T follicular helper cell (primary cell): ENCODE measurements at places on chromosomes 2 and 18.

DNA sequence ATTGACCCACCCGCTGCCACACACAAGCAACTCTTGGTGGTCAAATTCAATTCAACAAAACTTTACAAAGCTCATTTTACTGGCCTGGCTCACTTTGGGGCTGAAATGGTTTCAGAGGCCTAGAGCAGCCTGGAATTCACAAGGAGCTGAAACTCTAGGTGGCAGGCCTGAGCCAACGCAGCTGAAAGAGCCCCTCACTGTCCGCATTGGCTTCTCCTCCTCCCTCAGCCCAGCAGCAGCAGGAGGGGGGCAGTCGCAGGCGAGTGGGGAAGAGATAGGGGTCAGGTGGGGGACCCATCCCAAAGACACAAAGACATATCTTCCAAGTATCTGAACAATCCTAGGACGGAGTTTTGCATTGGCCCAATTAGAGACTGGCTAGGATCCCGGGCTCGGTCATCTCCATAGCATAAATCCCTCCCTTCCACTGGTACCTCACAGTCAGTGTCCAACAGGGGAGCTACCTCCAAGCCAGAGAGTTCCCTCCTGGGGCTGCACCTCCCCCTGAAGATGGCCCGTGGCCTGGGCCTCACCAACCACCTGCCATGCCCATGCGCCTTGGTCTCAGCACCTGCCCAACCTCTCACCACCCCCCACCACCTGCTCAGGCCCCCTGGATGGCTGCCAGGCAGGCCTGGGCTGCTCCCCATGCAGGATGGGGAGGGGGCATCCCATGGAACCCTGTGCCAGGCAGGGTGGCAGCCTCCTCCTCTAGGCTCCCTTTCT lies 113.4 kb downstream of the ZBTB7C start:
- no peak for DNase-seq

GRCh38 chr18:3863593-3863992 lies 413.6 kb downstream of the TGIF1 start:
- no peak for DNase-seq

- DNase-seq, result no peak
These were observed 574 bp downstream of the NIFK start for GRCh38 chr2:121736140-121736461.

GRCh38 chr2:240205348-240205747 lies 64.9 kb upstream of the OTOS start:
- DNase-seq, result no peak

DNA sequence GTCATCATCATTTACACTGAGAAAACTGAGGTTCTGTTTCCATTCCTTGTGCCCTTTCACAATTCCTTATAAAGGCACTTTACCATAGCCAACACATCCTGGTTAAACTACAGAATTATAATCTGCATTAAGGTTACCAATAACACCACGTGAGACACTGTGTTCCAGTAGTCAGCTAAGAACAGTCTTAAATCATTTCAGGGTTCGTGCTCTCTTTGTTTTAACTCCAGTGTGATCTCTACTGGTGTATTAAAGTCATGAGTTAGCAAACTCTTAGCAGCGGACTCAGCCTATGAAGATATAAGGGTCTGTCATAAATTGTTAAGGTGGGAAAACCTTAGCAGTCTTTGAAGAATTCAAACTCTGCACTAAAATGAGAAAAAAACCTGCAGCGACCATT lies 53.0 kb downstream of the TCF4 start:
- no peak for DNase-seq

- no peak for DNase-seq
These were observed 90.0 kb upstream of the OTOS start for GRCh38 chr2:240230291-240230931.

DNA sequence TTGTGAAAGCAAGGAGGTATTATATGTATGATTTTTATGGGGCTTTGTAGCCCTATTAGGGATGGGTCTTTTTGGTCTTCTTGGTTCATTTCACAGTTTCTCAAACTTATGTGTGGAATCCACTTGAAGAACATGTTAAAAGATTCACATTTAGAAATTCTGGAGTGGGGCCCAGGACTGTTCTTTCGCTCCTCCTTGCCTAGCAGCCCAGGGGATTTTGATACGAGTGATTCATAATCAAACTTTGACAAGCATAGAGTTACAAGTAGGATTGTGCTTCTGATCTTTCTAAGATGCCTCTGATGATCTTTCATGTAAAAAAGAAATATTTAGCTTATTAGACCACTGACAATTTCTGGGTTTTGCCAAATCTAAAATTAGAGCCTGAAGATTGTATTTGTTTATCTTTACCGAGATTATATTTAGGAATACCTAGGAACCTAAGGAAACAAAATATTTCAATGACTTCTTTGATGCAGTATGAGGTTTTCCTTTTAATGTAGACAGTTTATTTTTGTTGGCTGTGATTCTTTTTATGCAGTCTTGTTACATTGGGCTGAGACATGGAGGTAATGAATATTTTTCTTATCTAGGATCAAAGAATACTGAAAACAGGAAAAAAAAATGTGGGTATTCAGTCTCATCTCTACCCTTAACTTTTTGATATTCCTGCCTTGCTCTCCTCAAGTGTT lies 324.0 kb downstream of the PARD3B start:
- no peak for DNase-seq

GRCh38 chr2:197852108-197852507 lies 47.7 kb downstream of the PLCL1 start:
- DNase-seq, result no peak

GRCh38 chr2:15730545-15731212 lies 139.0 kb downstream of the DDX1 start:
- DNase-seq, result no peak

DNA sequence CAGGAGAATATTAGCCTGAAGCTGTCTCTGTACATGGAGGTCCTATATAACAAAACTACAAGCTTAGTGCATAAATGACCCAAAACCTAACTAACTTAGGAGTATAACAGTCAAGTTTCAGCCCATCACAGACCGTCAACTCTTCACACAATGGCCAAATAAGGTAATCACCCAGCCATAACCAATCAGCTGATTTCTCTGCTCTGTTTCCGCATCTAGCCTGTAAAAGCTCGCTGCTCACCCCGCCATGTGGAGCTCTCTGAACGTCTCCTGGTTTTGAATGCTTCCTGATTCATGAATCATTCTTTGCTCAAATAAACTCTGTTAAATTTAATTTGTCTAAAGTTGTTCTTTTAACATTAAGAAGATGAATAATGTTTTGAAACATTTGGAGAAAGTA lies 593.6 kb downstream of the TMX3 start:
- no peak for DNase-seq

DNA sequence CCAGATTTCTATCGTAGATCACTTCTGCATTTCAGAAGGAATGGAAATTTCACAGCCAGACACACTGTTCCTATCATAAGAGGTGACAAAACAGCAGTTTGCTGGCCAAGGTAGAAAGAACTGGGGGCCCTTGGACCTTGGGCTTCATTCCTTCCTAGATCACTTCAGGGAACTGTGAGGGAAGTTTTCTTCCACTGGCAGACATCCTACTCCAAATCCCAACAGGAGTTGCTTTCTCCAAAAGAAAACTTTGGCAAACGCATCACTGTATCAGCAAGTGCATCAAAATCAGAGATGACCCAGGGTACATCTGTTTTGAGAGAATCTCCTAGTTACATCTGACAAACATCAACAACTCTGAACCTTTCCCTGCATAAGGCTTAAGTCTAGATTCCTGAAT lies 348.4 kb upstream of the KLHL29 start:
- no peak for DNase-seq

GRCh38 chr2:84534225-84534624 lies 17.9 kb downstream of the DNAH6 start:
- DNase-seq, result no peak

DNA sequence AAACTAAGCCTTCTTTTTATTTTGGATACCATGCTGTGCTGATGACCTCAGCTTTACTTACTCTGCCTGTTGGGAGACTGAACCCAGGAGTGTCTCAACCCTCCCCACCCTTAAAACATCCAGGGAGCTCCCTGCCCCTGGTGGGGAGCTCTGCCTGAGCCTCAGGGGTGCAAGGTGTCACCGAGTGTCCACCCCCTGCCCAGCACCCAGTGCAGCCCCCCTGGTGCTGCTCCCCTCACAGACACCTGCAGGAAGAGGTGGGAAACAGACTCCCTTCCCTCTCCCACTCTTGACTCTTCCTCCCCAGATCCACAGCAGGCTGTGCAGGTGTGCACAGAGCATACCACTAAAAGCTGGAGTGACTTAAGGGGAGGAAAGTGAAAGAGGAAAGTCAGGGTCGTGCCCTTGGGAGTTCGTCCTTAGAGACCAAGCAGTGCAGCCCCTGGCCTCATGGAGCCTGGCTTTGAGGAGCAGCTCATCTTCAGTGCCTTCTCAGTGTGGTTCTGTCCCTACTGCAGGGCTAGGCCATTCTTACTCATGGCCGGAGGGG lies 51.3 kb downstream of the MYO7B start:
- no peak for DNase-seq

- no peak for DNase-seq
These were observed 106.5 kb downstream of the SEPTIN10 start for GRCh38 chr2:109507217-109507616.

DNA sequence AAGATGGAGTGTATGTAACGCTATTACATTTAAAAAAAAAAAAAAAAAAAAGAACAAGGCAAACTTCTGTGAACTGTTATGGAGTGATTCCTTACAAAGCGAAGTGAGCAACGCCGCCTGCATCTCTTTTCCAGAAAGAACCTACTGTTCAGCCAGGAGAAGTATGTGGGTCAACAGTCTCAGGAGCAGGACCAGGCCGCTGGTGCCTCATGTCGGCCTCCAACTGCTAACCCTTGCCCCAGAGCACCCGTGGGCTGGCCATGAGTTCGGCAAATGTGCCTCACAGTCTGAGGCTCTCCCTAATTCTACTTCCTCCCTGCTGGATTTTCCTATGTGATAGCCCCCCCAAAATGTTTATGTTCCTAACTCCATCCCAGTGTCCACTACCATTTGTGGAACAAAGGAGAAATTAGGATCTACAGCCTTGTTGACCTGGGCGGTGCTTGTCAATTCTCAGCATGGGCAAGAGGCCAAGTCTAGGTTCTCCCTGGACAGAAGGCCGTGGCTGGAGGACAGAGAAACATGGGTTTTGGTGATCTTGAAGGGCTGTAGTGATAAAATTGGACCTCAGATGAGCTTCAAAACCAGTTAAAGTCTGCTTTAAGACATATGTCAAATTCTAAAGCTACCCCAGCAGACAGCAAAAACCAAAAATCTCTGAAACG lies 15.9 kb downstream of the FAM168B start:
- no peak for DNase-seq

GRCh38 chr2:159164457-159164911 lies 122.0 kb downstream of the WDSUB1 start:
- no peak for DNase-seq

DNA sequence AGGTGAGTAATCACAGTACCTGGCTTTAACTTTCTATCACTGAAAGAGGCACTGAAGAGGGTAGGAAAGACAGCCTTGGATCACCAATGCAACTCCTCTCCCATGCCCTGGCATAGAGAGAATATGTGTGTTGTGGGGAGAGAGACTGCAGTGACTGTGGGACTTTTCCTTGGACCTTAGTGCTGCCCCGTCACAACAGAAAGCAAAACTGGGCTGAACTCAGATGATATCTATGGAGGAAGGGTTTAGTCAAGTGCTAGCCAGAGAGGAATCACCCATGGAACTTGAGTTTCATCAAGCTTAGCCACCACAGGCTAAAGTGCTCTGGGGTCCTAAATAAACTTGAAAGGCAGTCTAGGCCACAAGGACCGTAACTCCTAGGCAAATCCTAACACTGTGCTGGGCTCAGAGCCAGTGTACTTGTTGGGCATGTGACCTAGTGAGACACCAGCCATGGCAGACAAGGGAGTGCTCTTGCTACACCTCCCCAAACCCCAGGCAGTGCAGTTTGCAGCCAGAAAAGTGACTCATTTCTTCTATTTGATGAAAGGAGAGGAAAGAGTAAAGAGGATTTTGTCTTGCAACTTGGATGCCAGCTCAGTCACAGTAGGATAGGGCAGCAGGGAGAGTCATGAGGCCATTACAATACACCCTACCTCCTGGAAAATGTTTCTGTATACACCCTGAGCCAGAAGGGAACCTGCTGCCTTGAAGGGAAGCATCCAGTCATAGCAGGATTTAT lies 105.8 kb upstream of the SPOPL start:
- no peak for DNase-seq

DNA sequence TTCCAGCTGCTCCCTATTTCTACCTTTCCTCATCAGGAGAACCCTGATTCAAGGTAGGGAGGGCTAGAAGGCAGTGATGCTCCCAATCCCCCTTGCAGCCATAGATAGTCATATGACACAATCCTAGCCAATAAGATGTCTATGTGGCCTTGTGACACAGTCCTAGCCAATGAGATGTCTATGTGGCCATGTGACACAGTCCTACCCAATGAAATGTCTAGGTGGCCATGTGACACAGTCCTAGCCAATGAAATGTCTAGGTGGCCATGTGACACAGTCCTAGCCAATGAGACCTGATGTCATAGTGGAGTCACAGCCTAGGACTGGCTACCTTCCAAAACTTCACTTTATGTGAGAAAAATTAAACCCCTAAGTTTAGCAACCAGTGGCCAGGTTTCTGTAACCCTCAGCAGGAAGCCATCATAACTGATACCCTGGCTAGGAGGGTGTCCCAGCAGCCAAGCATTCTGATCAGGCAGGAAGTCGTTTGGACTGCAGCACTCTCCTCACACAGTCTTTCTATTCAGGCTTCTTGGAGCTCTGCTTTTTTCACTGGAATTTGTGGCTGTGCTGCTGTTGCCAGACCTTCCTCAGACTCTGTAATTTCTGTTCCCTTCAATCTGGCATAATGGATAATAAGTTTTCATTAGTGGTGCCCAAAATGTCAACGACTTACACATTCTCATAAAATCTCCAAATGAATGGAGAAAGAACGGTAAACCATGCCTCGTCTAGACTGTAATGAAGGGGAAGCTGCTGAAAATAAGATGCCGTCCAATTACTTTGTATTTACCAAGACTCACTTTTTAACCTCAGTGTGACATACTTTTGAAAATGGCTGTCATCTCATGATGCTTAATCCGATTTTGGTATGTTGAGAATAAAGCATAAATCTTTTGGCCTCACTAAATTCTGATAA lies 165.0 kb upstream of the NCKAP5 start:
- no peak for DNase-seq

- no peak for DNase-seq
These were observed 1.3 kb downstream of the R3HDM1 start for GRCh38 chr2:135532581-135532980.
